ENCODE measurements at places on chromosomes 12 and 14. TPM values are rescaled to one million over a fixed set of nuclear protein-coding genes. Genes with fewer than 3 reads are reported as not detected.
A peak's percentile ranks its signal among the peaks of the same experiment; 100 is the strongest.

GRCh38 chr12:55875704-55876467 lies 33.1 kb upstream of the MMP19 start:
- H3K4me1 ChIP-seq, result no peaks in the 10 kb centered on the region
- no peaks in the 10 kb centered on the region for H3K36me3 ChIP-seq
- DNase-seq, result no peak
- H3K4me3 ChIP-seq, result no peak overlapping the region
- no peak overlapping the region for H3K27ac ChIP-seq
- H3K27me3 ChIP-seq, result no peaks in the 10 kb centered on the region

DNA sequence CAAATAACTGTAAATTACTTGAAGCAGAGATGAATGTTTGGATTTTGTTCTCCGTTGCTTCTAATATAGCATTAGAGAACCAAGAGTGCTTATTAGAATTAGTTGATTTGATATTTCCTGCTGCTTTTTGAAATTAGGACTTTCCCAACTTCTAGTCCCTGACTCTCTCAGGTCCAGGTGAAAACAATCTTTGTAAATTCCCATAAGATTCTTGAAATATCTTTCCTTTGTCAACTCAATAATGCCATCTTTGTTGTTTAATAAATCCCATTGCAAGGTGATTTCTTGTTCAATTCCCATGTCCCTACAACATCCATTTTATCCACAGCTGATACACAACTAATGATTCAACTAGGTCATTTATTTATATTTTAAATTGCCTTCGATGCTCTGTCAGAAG lies at the start of gene OR4K2:
Gene OR4K2, plus strand, starts transcription at position 301 of the 400 bp plus-strand sequence. CDS start 1,126 bp downstream, outside the sequence.
- no peak within 1 kb of the TSS for H3K4me3 ChIP-seq
- H3K4me1 ChIP-seq, result no peaks in the 10 kb centered on the region
- H3K36me3 ChIP-seq, result no peaks in the 10 kb centered on the region
- no peaks in the 10 kb centered on the region for H3K27me3 ChIP-seq

- no peak for DNase-seq
- no peak overlapping the region for H3K27ac ChIP-seq
- H3K4me1 ChIP-seq, result no peaks in the 10 kb centered on the region
- H3K36me3 ChIP-seq, result no peaks in the 10 kb centered on the region
Measured at GRCh38 chr14:90093942-90094595, 32.3 kb downstream of the KCNK13 start.

DNA sequence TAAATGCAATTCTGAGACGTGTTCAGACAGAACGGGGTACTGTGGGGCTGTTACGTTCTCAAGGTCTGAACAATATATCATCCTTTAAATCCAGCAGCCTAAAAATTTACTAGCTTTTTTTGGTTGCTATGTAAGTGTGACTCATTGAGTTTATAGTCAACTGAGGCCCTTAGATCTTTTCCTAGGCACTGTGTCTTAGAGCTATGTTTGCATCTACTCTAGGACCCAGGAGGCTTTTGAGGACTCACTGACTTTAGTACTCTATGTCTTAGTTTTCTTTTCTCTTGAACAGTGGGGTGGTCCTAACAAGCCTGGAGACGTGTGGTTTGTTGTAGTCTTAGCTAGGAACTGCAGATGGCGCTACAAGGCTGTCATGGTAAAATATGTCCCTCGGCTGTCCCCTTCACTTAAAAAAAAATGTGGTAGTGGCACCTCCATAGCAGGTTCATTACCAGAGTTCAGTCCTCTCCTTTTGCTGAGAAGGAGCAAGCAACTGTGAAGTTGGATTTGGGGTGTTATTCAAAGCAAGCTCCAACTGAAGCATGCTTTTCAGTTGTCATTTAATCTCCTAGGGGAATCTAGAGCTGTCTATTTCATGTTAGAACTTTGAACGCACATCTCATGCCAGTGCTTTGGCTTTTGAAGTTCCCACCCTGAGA lies 8.7 kb upstream of the SPATS2 start:
- no peaks in the 10 kb centered on the region for H3K4me1 ChIP-seq
- H3K27me3 ChIP-seq, result no peaks in the 10 kb centered on the region
- no peaks in the 10 kb centered on the region for H3K36me3 ChIP-seq
- no peak overlapping the region for H3K4me3 ChIP-seq

GRCh38 chr12:110590806-110591326 lies 7.7 kb upstream of the PPTC7 start:
- no peak for DNase-seq
- peaks cover 8% of the 10 kb centered on the region for H3K4me1 ChIP-seq
- no peaks in the 10 kb centered on the region for H3K36me3 ChIP-seq

- H3K36me3 ChIP-seq, result no peaks in the 10 kb centered on the region
- no peak overlapping the region for H3K27ac ChIP-seq
- peaks cover 6% of the 10 kb centered on the region for H3K27me3 ChIP-seq
- H3K4me3 ChIP-seq, result no peak overlapping the region
- no peak for DNase-seq
Measured at GRCh38 chr12:26846416-26846815, 13.4 kb upstream of the ITPR2 start.

- no peaks in the 10 kb centered on the region for H3K36me3 ChIP-seq
- no peaks in the 10 kb centered on the region for H3K27me3 ChIP-seq
- H3K4me1 ChIP-seq, result no peaks in the 10 kb centered on the region
Measured at GRCh38 chr12:102394200-102394599, 86.2 kb downstream of the IGF1 start.

DNA sequence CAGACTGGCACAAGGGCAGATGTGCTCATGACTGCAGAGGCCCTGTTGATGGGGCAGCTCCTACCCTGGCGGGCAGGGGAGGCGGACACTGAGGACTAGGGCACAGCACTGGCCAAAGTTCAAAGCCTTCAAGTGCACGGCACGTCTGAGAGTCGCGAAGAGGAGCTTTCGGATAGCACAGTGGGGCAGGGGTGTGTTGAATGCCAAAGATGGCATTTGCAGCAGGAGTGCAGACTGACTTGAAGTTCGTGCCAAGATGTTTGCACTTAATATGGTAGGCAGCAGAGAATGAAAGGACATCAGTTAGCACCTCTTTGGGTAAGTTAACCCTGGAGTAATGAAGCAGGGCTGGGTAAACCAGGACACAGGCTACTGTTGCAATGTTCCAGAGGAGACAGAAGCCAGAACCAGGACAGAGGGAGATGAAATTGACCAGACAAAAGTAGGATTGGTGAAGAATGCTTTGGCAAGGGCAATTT lies 6.7 kb upstream of the EML1 start:
- peaks cover 12% of the 10 kb centered on the region for H3K27me3 ChIP-seq
- no peaks in the 10 kb centered on the region for H3K36me3 ChIP-seq
- no peak overlapping the region for H3K27ac ChIP-seq
- H3K4me1 ChIP-seq, result no peaks in the 10 kb centered on the region
- no peak for DNase-seq
- H3K4me3 ChIP-seq, result no peak overlapping the region

DNA sequence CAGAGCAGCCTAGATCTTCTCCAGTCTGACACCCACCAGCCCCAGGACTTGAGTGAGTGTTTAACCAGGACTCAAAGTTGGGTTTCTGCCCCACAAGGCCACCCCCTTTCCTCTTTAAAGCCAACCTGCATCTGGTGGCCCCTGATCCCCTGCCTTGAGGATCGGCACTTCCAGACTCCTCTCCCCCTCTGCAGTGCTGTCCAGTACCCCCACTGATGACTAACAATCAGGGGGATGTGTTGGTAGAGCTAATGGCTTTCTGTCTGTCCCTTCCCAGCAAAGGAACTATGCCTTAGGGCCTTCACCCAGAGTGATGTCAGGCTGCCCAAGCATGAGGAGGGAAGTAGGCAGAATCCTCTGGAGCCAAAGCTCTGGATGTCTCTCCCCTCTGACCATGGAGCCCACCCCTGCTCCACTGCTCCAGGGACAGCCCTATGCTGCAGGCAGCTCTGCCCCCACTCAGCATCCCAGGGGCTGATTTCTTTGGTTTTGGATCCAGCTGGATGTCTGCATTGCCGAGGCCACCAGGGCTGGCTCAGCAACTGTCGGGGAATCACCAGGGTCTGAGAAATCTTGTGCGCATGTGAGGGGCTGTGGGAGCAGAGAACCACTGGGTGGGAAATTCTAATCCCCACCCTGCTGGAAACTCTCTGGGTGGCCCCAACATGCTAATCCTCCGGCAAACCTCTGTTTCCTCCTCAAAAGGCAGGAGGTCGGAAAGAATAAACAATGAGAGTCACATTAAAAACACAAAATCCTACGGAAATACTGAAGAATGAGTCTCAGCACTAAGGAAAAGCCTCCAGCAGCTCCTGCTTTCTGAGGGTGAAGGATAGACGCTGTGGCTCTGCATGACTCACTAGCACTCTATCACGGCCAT lies 42.9 kb downstream of the DAD1 start:
- no peaks in the 10 kb centered on the region for H3K27me3 ChIP-seq
- DNase-seq, result no peak
- peak overlapping the region; percentile 88 for H3K27ac ChIP-seq
- H3K4me3 ChIP-seq, result peak overlapping the region; percentile 38
- peaks cover 92% of the 10 kb centered on the region for H3K36me3 ChIP-seq
- H3K4me1 ChIP-seq, result peaks cover 95% of the 10 kb centered on the region

DNA sequence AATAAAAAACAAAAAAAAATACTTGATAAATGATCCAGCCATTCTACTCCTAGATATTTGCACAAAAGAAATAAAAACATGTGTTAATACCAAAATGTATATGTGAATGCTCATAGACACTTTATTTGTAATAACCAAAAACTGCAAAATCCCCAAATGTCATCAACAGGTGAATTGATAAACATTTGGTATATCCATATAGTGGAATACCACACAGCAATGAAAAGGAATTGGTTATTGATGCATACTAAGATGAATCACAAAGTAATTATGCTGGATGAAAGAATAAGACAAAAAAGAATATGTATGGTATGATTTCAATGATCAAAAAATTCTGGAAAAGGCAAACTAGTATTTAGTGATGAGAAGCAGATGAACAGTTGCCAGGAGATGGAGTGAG lies 124.7 kb upstream of the VASH1 start:
- H3K36me3 ChIP-seq, result no peaks in the 10 kb centered on the region
- no peak overlapping the region for H3K27ac ChIP-seq
- no peak overlapping the region for H3K4me3 ChIP-seq
- no peaks in the 10 kb centered on the region for H3K4me1 ChIP-seq
- DNase-seq, result no peak

TMEM63C gene
- 1.3 TPM for total RNA-seq

Measured in T-cell (primary cell).